ENCODE measurements at places on chromosomes 4 and X.

DNA sequence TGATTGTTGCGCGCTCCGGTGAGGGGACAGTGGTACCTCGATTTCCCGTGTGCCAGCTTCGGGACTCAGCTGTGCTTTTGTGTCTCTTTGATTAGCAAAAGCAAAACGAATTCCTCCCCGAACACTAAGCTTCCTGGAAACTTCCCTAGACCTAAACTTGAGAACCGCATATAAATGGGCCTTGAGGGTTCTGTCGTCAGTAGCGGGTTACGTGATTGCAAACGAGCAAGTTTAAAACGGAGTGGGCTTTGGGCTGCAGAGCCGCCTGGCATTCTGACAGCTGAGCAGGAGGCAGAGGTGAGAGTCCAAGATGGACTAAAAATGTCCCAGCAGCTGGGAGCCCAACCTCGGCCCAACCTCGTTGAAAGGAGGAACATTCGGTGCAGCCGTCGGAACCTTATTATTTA is 1.2 kb upstream of the TAPT1 start:
- no peak for DNase-seq

GRCh38 chr4:152087335-152087734 is 326.5 kb upstream of the GATB start:
- DNase-seq, result no peak

GRCh38 chrX:129697204-129697829 is 41.5 kb upstream of the XPNPEP2 start:
- no peak for DNase-seq

GRCh38 chr4:12734586-12734985 is 749.6 kb downstream of the RAB28 start:
- DNase-seq, result no peak

GRCh38 chrX:74291577-74291963 is 12.4 kb upstream of the ZCCHC13 start:
- DNase-seq, result no peak

GRCh38 chr4:84691170-84691691 is 108.3 kb downstream of the CDS1 start:
- no peak for DNase-seq

GRCh38 chrX:12702509-12703091 is 88.6 kb upstream of the PRPS2 start:
- no peak for DNase-seq

DNA sequence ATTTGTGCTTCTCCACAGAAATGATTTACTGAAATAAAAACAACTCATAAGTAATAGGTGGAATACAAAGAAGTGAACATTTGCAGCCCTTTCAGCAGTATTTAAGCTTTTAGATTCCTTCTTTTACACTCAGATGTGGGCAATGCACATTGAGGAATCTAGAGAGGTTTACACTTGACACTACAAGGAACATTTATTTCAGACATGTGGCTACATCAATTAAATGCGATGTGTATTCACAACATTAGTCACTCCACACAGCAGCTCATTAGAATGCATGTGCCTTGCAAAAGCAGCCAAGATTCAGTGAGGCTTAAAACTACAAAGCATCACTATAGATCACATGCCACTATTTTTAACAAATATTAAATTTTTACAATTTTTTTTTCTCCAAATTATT is 480.7 kb downstream of the INPP4B start:
- DNase-seq, result no peak

GRCh38 chrX:150702966-150703694 is 9.9 kb downstream of the MTMR1 start:
- DNase-seq, result no peak

GRCh38 chrX:100819534-100819836 is 706 bp upstream of the CSTF2 start:
- no peak for DNase-seq

DNA sequence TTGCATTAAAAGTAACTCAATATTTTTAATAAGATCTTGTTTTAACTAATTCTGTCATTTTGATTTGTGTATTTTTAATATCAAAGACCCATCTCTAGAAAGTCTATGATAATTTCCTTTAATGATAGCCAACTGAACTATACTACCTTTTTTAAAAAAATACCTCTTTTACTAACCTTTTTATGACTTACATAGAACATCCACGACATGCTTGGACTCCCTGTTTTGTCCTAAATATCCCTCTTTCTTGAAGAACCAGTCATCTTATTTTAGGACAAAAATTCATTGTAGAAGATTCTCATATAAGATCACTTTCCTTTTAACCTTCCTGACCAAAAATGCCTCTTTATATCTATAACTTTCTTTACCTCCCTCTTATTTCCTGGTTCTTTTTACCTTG is 76.8 kb upstream of the GC start:
- DNase-seq, result no peak

GRCh38 chrX:9378980-9379696 is 85.7 kb upstream of the TBL1X start:
- DNase-seq, result no peak

GRCh38 chr4:120703908-120704307 is 218.6 kb downstream of the PRDM5 start:
- no peak for DNase-seq

GRCh38 chr4:25313201-25313895 is 774 bp downstream of the ZCCHC4 start:
- no peak for DNase-seq

DNA sequence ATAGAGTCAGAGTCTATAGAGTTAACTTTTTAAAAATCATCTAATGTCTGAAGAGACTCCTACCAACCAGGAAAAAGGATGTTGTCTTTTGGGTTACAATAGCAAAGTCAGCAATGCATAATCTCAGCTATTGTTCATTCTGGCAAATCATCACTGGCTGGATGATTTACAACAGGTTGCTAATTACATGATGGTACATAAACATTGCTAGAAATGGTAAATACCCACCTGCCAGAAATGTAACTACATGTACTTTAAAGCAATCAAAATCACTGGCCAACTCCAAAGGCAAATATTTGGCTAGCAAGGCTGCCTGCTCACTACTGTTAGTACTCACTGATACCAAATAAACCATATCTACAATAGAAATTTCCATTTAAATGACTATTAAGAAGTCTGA is 91.1 kb downstream of the PPP3CA start:
- no peak for DNase-seq

DNA sequence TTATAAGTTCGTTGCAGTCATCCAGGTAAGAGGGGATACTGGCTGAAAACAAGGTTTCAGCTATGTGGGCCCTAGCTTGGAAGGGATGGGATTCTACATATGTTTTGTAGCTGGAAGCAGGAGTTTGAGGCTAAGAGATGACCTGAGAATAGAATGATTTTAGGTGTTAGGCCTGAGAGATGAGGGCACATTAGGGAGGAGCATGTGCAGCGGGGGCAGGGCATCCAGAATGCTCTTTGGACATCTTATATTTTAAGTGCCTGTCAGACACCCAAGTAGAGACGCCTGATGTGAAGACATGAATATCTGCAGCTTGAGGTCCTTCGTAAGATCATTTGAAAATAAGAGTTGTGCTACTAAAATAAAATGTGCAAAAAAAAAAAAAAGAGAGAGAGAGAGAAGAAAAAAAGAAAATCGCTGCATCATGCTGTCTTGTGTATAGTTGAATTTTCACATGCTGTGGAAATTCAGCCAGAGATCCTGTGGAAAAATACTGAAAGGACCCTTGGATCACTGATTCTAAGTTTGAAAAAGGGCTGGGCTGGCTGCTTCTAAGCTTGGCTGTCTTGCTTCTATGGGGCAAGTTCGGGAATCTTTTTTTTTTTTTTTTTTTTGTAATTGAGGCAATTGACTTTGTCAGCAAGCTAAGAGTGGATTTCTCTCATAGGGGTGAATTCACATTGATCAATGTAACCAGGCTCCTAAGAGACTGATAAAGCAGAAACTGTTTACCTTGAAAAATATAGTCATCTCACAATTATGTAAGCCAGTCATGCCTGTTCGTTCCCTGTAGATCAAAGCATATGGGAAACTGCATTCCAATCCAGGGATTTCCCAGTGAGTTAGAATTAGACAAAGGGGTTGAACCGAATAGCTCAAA is 341.0 kb upstream of the GATB start:
- DNase-seq, result no peak

DNA sequence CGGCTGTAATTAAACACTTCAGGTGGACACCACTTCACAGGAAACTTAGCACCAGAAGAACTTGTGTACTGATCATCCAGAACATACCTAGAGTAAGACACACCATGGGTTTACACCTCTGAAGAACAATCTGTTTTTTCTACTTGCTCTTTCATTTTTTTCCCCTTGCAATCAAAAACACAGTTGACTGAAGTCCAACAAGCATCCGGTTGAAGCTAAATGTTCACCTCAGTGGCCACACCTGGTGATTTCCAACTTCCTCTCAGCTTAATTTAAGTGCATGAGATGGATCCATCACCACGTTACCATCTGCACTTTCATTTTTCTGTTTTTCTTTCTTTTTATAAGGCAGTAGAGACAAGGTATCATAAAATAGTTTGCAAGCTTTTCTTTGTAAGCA is 4.9 kb upstream of the TXK start:
- DNase-seq, result no peak

GRCh38 chr4:1154126-1154522 is 18.3 kb downstream of the SPON2 start:
- DNase-seq, result no peak

- DNase-seq, result no peak
Observed at GRCh38 chr4:169351872-169352271, 81.1 kb upstream of the SH3RF1 start.

DNA sequence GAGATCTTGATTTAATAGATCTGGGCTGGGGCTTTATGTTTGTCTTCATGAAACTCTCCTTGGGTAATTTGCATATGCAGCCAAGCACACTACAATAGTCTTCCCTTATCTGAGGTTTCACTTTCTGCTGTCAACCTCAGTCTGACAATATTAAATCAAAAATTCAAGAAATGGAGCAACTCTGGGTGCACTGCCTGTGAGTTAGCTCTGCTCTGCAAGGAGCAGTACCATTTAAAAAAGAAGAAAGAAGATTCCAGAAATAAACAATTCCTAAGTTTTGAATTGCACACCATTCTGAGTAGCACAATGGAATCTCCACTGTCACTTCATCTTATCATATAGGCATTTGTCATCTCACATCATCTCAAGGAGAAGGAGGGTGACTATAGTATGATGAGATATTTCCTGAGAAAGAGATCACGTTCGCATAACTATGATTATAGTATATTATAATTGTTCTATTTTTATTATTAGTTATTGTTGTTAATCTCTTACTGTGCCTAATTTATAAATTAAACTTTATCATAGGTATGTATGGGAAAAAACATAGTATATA is 9.4 kb downstream of the FNIP2 start:
- DNase-seq, result no peak

- no peak for DNase-seq
Observed at GRCh38 chr4:106996490-106996889, 39.6 kb downstream of the DKK2 start.

DNA sequence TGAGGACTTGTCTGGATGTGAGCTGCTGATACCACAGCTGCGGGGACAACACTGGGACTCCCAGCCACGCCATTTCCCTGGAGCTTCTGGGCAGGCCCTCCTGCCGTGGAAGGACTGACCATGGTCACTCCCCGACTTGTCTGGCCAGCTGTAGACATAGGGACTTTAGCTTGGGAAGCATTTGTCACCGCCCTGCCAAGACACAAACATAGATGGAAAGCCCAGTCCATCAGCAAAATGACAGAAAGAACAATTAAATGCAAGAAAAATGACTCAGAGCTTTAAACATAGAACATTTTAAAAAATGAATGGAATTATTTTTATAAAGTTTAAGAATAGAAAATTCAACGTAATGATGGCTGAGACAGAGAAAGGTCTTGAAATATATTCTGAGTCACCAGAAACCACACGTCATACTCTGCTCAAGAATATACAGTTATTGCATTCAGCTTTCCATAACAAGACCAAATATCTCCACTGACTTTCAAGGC is 107.6 kb upstream of the CBR4 start:
- no peak for DNase-seq

DNA sequence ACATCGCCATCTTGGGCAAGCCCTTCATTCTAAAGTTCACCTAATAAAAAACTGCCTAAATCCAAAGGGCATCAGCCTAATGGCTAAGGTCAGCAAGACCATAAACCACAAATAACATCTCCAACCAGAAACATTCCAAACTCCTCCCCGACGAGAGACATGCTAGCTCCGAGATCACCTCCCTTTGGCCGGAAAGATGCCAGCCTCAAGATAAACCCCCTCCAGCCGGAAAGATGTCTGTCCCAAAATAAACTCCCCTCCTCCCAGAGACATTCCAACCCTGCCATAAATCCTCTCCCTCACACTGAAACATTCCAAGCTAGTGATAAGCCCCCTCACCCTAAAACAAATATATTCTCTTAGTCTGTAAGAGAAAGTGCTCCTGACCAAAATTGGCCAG is 13.3 kb upstream of the DYNLT3 start:
- no peak for DNase-seq

DNA sequence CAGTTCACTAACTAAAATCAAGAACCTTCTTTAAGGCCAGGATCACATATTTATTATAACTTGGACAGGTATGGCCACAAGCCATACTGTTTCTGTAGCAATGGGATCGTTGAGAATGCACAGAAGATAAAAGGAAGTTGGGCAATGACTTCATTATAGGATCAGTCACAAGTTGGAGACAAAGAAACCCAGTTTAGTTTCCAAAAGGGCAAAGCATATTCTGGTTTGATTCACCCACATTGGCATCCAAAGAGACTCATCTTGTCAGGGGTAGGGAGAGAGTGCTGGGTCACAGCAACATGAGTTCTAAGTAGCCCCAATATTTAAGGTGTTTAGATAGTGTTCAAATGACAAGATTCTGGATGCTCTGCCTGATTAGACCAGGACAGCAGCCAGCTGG is 317.1 kb upstream of the GALNT7 start:
- DNase-seq, result no peak

DNA sequence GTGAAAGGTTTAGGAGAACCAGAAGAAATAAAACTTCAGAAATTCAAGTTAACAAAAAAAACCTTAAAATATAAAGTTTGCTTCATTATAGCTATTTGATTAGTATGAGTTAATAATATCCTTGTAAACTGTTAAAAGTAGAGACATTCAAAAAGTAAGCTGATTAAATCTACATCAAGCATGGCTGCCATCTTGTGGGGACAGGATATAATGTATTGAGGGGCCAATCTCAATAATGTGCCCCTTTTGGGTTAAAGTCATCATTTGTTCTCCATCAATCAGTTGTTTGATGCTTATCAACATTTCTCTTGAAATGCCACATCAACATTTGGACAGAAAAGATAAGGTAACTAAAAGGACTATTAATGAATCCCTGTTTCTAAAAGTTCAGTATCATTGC is 4.6 kb upstream of the GRID2 start:
- DNase-seq, result no peak

DNA sequence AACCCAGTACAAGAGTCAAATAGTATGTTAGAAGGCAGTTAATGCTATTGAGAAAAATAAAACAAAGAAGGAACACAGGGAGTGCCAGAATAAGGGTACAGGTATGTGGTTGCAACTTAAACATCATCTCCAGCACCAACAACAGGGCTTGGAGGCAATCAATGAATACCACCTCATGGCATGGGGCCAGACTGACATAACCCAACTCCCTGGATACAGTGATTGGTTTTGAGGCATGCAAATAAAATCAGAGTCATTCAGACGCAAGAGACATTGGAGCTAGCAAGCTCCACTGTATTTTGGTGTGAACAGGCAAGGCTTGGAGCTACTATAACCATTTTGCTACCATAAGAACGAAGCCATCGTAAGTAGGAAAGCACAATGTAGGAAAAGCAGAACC is 56.7 kb downstream of the PPP3CA start:
- no peak for DNase-seq

Data from omental fat pad (tissue), 4 donors.